ENCODE measurements at places on chromosomes 7 and 10.

DNA sequence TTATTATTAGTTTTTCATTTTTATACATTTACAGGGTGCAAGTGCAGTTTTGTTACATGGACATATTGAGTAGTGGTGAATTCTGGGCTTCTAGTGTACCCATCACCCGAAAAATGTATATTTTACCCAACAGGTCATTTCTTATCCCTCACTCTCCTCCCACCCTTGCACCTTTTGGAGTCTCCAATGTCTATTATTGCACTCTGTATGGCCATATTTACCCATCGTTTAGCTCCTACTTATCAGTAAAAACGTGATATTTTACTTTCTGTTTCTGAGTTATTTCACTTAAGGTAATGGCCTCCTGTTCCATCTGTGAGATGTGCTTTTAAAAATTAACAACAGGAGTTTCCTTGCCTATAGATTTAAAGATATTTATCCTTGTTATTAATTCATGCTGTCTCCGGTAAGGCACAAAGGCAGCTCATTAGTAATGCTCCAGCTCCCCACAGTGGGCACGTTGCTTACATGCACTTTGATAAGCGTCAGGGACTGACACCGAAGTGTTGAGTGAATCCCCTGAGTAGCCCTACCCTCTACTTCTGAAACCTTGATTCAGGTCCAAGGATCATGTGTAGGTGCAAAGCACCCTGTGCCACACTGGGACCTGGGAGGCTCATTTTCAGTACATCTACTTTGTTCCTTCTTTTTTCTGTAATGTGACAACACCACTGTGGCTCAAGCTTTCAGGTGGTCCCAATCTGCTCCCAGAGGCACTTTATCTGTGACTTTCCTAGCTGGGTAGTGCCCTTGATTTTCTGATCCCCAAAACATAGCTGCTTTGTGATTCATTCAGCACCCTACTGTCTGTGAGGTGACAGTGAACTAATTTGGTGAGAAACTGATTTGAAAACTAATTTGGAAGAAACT is 27.3 kb downstream of the HYAL4 start:
- DNase-seq, result peak; percentile 15

- DNase-seq, result no peak
Observed at GRCh38 chr10:17915181-17915580, 36.5 kb upstream of the SLC39A12 start.

DNA sequence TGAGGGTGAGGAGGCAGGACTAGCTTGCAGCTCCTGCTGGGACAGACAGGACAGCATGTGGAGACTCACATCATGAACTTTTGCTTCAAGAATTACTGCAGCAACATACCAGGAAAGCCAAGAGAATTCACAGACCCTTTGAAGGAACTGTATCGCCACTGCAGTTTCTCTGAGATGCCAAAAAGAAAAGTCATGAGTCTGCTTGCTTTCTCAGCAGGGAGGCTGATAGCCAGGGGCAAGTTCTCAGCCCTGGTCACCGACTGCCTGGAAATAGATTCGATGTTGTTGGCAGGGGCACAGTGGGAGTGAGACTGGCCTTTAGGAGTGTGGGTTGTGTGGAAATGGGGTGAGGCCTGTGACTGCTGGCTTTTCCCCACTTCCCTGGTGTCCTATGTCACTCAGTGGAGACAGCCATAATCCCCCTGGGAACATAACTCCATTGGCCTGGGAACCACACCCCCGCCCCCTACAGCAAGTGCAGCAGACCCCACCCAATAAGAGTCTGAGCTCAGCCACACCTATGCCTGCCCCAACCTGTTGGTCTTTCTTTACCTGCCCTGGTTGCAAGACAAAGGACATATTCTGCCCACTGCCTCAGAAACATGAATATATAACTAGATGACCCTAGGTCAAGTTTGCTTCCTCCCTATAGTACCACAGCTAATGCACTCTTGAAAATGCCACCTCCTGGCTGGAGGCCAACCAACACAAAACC is 1.6 kb upstream of the SAMD9 start:
- no peak for DNase-seq

- no peak for DNase-seq
Observed at GRCh38 chr7:37815671-37816371, 32.6 kb upstream of the NME8 start.

DNA sequence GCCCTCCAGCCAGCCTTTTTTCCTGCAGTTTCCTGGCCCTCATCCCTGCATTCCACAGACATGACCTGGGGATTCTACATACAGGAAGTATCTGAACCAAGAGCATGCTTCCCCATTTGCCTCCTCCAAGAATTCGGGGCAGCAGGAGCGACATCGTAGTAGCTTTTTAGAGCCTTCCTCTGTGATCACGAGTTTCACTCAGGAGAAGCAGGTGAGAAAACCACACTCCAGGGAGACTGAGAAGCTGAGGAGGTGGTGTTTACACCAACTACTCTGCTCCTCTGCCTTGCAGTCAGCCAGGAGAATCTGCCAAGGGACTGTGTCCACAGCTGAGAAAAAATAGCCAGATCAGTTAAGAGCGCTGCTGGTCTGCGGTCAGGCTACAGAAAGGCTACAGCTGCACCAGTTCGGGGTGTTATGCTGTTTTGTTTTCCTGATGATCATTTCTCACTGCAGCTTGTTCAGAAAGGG is 54.1 kb downstream of the HSPA12A start:
- no peak for DNase-seq

DNA sequence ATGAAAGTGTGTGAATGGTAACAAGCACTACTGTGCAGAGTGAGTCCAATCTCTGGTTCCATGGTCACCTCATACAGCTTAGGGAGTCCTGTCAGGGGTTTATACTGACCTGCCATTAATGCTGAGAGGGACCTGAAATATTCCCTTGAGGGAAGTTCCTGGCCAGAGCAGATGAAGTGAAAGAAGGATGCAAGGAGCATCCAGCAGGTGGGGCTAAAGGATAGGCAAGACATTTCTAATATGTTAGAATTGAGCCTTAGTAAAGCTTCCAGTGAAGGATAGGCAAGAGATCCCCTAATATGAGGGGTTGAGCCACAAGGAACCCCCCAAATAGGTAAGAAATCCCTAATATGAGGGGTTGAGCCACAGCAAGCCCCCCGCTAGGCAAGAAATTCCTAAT is 25.5 kb upstream of the FAM221A start:
- no peak for DNase-seq

DNA sequence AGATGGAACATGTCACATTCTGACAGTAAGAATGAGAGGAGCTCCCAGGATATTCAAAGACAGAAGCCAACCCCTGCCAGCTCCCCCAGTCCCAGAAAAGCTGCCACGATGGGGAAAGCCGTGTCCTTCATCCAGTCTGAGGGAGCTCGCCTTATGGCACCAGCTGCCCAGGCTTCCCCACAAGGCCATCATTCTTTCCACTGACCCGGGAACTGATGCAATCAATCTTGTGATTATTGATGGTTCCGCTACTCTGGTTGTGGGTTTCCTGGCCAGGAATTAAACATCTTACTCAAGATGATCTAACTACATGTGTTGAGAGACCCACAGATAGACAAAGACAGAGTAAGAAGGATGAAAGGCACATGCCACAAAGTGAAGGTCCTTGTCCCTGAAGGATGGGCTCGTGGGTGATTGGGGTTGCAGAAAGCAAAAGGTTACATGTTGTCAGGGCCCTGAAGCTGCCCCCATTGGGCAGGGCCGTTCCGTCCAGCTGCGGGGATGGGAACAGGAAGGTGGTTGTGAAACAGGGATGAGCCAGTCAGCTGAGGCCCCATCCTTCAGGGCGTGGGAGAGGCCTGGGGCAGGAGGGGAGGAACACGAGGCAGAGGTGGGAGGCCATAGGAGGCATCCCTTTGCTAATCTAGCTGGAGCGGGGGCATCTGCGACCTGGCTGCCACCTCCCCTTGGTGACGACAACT is 127.6 kb downstream of the OAT start:
- DNase-seq, result peak; percentile 24

- DNase-seq, result no peak
Observed at GRCh38 chr10:33820531-33820930, 486.1 kb upstream of the NRP1 start.

DNA sequence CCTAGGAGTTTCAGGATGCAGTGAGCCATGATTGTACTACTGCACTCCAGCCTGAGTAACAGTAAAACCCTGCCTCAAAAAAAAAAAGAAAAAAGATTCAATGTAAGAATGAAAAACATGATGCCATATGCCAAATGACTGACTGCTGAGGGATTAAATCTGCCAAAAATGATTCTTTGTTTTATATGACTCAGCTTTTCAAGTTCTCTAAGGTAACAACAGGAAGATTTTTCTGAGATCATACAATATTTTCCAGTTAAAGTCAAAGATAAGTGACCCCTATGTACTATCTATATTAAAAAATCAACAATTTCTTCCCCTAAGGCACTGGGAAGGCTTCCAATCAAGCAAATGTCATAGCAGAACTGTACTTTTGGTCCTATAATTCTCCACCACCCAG is 271.2 kb upstream of the IMMP2L start:
- DNase-seq, result no peak

GRCh38 chr7:35714862-35715261 is 19.9 kb upstream of the HERPUD2 start:
- no peak for DNase-seq

DNA sequence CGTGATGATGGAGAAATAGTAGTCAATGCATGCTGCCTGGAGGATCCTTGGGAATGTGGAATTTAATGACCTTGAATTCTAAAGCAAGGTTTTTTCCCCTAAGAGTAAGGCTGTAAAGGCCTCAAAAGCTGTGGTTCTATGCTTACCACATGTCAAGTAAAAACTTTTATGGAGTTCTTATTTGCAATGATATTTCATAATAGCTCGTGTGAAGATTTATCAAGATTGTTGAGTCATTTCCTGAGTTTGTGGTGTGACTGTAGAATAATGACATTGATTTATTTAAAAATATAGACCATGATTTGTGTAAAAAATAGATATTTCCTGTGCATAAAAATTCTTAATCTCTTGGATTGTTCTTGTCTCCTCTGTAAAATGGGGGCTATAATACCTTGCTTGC is 67.5 kb upstream of the SORCS1 start:
- no peak for DNase-seq

- no peak for DNase-seq
Observed at GRCh38 chr10:4686644-4686996, 139.4 kb upstream of the AKR1E2 start.

DNA sequence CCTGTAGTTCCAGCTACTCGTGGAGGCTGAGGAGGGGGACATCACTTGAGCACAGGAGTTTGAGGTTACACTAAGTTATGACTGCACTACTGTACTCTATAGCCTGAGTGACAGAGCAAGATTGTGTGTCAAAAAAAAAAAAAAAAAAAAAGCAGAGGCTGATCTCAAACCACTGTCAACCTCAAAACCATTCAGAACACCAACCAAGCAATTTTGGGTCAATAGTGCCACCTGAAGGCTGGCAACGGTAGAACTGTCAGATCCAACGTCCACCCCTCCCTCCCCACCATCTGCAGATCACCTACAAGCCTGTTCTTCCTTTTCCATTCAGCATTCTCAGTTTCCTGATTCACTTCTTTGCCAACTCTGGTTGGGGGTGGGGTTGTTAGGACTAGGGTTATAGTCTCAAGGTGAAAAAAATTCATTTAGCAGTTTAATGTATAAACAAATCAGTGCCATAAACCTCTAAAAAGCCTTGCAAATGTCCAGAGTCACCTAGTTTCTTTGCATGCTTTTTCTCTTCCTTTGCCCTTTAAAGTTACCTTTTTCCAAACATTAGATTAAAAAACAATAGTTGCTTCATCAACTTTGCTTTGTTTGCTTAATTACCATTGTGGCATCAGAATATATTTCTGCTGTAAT is 2.6 kb downstream of the MRPS33 start:
- peak; percentile 39 for DNase-seq

DNA sequence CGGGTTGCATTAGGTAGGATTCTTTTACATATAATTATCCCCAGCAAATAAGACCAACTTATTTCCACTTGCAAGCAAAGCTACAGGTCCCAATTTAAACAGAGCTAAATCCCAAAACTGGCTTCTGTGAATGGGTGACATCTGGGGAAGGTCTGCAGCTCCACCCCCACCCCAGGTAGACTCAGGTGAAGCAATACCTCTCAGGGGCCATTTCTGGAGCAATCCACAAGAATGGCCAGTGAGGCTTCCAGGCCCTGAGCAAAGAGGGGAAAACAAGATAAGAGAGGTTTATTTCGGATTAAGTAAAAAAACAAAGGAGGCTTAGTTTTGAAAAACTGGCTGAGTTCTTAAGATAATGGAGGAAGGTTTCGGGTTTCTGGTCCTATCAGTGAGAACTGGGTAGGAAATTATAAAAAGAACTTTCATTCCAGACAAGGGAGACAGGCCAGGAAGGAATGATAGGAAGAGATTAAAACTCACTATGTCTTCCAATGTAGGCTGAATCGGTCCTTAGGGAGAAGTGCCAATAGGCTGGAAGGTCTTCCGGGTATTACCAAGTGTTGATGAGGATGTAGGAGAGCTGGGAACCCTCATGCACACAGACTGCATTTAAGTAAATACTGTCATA is 25.4 kb downstream of the SH3PXD2A start:
- no peak for DNase-seq

DNA sequence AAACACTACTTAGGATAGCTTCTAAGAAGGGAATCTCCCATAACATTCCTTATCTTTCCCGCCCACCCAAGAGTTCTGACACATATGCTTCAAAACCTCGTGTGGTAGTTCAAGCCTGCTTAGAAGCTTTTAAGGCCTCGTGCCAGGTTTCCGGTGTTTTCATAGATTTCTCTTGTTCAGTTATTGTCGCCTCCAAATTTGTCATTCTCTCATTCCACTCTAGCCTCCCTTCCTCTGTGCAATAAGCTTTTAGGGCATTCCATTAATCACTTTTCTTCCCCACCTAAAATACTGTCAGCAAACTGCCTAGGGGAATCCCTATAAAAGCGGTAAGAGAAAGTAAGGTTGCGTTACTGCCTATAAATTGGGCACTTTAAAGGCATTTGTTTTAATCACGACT is 718 bp upstream of the BPGM start:
- DNase-seq, result no peak

DNA sequence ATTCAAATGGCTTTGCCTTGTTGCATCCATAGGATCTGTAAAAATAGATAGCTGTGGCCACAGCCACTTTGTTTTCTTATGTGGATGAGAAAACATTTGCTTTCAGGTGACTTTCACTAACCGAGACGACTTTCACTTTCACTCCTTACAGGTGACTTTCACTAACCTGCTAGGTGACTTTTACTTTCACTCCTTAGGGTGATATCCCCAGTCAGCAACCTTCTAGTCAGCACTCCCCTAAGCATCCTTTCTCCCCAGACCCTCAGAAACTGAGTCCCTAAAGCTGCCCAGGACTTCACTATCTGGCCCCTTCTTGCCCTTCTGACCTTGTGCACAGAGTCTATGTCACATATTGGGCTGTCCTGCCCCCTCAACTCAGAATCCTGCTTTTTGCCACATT is 177.5 kb downstream of the RELN start:
- DNase-seq, result no peak

DNA sequence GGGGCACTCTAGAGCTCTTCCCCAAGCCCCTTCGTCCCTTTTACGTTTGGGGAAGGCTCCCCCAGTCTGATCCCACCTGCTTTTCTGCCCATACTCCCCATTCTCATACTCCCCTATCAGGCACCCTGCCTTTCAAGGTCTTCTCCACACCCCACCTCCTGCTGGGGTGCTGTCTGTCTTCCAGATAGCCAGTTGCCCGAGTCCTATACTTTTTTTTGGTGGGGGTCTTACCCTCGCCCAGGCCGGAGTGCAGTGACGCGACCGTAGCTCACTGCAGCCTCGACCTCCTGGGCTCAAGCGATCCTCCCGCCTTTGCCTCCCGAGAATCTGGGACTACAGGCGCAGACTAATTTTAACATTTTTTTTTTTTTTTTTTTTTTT is 775 bp upstream of the ABHD11 start:
- DNase-seq, result no peak

GRCh38 chr7:97024209-97025129 is at the start of gene DLX5:
DLX5 (minus strand) TSS chr7:97024831; CDS start chr7:97024623, 208 bp downstream.
- peak; percentile 39 for DNase-seq

GRCh38 chr10:104337985-104338735 is at the start of gene ITPRIP:
ITPRIP (minus strand) TSS chr10:104338465; CDS start chr10:104316051, 22,414 bp downstream.
- peak; percentile 71 for DNase-seq
